ENCODE measurements at places on chromosomes 1 and 21.

GRCh38 chr21:36615274-36615964 lies 83.5 kb upstream of the SIM2 start:
- DNase-seq: no peak

DNA sequence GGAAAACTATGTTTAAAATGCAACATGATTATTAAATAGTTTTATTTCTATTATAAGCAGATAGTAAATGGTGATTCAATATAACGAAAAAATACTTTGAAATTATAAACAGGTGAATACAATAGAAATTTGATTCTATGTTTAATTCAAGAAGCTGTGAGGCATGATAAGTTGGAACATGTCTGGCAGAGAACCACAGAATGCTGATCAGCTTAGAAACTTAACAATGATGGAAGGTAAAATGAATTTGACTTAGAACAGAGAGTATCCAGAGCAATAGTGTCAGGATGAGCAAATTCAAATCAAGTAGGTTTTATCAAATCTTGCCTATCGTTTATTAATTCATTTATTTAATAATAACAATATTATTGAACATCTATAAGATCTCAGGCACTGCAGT lies 83.4 kb upstream of the ADGRL4 start:
- peak; percentile 61 for DNase-seq

- DNase-seq: peak; percentile 48
These were observed 16.6 kb downstream of the C21orf91 start for GRCh38 chr21:17802572-17802971.

GRCh38 chr1:48499211-48499735 lies 27.3 kb upstream of the SPATA6 start:
- no peak for DNase-seq

DNA sequence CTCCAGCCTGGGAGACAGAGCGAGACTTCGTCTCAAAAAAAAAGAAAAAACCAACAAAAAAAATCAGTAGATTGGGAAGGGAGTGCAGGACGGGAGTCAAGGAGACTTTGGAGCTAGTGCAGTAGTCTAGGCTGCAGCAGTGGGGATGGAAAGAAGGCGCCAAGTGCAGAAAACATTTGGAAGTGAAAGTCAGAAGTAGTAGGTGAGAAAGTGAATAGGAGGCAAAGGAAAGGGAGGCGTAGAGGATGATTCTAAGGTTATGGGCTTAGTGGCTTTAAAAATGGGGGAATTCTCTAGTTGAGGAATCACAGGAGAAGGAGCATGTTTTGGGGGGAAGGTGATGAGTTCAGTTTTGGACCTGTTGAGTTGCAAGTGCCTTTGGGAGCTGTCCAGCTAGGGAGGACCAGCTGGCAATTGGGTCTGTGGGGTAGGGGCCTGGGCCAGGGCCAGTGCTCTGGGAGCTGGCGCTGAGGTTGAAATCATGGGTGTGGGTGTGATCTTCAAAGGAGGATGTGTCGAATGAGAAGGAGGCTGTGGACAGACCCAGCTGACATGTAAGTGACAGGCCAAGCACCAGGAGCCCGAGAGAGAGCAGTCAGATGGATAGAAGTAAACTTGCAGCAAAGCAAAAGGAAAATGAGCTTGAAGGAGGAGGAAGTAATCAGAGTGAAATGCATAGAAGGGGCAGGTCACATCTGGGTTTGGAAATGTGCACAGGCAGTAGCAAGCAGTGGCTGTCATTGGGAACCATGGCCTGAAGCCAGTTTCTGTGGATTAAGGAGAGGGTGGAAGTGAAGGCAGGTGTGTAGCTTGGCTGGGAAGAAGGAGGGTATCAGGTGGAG lies 15.8 kb downstream of the TMCC2 start:
- DNase-seq: no peak

DNA sequence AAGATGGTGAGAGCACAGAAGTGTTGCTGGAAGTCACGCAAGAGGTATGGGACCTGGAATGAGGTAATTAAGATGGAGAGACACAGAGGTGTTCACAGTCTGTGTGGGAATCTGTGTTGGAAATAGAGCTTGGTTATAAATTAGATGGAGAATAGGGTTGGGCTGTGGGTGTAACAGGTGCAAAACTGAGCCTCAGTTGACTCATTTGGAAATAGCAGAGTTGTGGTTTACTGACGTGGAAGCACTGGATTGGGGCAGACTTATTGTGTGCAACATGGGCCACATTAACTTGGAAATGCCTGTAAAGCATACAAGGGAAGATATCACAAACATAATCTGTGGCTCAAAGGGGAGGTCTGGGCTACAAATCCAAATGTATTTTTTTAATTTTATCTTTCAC lies 13.0 kb downstream of the CAMSAP2 start:
- DNase-seq: peak; percentile 15

DNA sequence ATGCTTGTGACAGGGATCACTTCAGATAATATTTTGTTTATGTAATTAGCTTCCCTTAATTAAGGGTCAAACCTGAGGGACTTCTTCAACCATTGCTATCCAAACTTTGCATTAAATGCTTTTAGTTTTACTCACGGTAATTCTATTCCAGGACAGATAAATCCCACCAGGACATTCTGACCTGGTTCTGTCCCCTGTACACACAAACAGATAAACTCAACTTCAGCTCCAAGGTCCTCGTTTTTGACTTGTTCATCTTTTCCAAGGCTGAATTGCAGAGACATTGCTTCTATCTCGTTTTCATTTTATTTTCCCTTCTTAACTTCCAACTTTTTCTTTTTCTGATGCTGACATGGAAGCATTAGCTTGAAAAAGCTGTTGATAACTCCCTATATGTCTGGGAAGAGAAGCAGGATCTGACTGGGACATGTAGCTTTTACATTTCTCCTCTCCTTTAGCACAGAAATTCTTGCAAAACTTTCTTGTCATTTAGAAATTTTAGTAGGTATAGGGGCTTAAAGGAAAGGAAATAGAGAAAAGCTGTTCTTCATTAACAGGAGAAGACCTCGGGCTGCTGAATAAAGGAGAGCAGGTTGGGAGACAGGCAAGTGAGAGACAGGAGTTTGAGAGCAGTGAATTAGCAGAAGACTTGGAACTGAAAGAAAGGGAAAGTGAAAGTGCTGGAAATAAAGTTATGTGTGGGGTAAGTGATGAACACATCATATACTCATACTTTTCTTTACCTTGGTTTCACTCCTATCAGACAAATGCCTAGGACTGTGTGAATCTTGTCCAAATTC lies 231.7 kb upstream of the B3GALT2 start:
- DNase-seq: peak; percentile 14

- DNase-seq: no peak
These were observed 59.8 kb upstream of the KIF26B start for GRCh38 chr1:245094954-245095353.

GRCh38 chr1:5752746-5753548 lies 239.3 kb downstream of the NPHP4 start:
- DNase-seq: no peak

DNA sequence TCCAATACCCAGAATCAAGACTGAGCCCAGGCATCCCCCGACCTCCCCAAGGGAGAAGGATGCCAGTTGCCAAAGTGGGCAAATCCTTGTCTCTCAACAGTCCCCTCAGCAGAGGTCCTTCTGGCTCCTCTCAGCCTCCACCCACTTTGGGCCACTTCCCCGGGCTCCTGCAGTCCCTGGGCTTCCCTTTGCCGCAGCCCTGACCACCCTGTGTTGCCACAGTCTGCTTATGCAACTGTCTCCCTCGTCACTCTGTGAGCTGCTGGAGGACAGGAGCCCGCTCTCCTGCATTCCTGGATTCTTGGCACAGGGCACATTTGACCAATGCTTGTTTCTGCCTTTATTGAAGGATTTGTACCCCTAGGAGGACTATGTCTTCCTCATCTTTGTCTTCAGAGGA lies 2.9 kb upstream of the LRP8 start:
- DNase-seq: no peak

DNA sequence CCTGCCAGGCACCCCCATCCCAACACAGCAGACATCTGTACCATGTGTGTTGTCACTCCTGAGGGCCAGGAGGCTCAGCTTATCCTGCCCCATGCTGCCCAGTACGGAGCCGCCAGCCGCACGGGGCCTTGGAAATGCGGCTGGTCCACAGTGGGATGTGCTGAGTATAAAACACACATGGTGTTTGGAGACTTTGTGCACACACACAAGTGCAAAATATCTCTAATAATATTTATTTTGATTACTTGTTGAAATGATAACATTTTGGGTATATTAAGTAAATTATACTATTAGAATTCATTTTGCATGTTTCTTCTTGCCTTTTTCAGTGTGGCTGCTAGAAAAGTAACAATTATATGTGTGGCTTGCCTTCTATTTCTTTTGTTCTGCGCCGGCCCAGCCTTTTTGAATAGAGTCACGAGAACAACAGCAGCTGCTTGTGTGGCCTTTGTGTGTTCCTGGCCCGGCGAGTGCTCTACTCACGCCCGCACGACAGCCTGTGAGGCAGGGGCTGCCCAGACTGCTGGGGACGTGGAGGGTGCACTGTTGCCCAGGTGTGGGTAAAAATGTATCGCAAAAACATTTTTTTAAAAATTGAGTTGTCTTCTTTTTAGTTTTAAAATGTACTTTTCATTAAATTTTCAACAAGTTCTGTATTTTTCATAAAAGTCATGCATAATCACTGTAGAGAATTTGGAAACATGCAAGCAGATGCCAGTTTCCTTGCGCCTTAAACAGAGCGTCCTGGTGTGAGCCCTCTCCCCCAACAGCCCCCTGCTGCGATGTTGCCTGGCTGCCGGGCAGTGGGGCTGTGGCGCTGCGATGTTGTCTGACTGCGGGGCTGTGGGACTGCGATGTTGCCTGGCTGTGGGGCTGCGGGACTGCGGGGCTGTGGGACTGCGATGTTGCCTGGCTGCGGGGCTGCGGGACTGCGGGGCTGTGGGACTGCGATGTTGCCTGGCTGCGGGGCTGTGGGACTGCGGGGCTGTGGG lies 35.5 kb downstream of the COQ8A start:
- no peak for DNase-seq

DNA sequence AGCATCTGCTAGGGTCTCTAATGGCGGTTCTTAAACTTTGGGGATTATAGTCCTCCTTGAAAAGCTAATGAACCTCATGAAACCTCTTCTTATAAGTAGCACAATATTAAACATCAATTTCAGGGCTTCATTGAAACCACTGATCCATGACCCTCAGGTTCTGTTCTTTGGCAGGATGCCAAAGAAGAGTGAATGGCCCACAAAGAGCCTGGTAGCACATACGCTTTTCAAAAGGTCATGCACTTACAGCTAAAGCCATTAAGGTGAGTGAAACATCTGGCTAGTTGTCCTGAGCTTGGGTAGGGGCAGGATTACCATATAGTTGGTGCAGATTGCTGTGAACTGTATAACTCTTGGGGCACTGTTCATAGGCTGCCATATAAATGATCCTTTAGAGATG lies 42.3 kb downstream of the MDM4 start:
- DNase-seq: no peak

- DNase-seq: no peak
These were observed 64.9 kb downstream of the PCNT start for GRCh38 chr21:46388896-46389295.

DNA sequence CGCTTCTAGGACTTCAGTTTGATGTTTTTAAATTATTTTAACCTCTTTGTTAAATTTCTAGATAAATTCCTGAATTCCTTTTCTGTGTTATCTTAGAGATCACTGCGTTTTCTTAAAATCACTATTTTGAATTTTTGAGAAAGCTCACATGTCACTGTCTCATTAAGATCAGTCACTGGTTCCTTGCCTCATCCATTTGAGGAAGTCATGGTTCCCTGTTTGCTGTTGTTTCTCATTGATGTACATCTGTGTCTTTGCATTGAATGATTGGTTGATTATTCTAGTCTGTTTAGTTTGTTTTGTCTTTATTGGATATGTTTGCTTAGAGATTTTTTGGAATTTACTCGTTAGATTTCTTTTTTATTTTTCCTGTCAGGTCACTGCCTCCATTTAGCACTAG lies 50.1 kb downstream of the CRP start:
- no peak for DNase-seq

- no peak for DNase-seq
These were observed 529.6 kb upstream of the ZRANB2 start for GRCh38 chr1:71610476-71610875.

GRCh38 chr1:58941471-58942289 lies 157.8 kb upstream of the JUN start:
- no peak for DNase-seq

- peak; percentile 62 for DNase-seq
These were observed 673 bp downstream of the CD46 start for GRCh38 chr1:207752456-207752998.

- no peak for DNase-seq
These were observed 11.5 kb downstream of the LAMC1 start for GRCh38 chr1:183034682-183035081.

GRCh38 chr1:239886266-239886665 lies 205.4 kb upstream of the FMN2 start:
- no peak for DNase-seq

GRCh38 chr1:198906739-198907422 lies 268.0 kb downstream of the PTPRC start:
- no peak for DNase-seq

DNA sequence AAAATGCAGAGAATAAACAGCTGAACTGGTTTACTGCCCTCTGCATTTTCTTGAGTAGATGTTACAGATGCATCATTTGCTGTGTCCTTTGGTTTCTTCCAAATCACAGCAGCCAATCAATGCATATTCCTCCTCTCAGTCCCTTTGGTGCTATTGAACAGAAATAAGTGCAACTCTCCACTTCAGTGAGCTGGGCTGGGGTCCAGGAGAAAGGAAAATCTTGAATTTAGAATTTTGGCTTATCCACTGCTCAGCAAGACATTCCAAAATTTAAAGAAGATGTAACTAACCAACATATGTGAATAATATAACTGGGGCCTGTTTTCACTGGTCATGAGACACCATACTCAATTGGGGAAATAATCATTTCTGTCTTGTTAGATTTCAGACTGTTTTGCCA lies 39.2 kb downstream of the PRMT6 start:
- DNase-seq: no peak

DNA sequence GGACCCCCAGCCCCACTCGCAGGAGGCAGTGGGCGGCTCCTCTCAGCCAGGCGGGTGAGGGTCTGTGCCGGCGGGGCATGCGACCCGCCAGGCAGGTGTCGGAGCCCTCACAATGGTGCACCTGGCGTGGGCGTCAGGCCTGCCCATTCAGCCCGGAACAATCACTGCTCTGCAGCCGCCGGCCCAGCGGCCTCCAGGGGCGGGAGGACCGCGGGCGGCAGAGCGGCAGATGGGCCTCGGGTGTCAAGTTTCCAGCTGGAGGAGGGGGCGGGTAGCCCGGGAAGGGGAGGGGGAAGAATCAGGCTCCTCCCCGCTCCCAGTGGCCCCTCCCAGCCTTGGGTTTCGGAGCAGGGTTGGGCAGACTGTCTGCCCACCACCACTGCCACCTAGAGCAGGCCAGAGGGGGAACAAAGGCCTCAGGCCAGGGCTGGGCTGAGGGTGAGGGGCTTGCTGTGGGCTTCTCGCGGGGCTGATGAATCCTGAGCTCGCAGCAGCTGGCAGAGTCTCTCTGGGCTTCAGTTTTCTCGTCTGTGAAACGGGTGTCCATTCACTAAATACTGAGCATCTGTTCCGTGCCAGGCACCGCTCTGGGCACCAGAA lies 39.5 kb upstream of the CASZ1 start:
- DNase-seq: no peak

Data from mammary epithelial cell (primary cell).